ENCODE measurements at places on chromosomes 4 and X. TPM values are rescaled to one million over a fixed set of nuclear protein-coding genes. Genes with fewer than 3 reads are reported as not detected.

F11 gene
- total RNA-seq, result not detected

TMEM150C gene
- total RNA-seq, result 0.10 TPM

CBR4 gene
- 19.2 TPM for total RNA-seq

TLR7 gene
- total RNA-seq, result not detected

ATP8A1 gene
- 0.19 TPM for total RNA-seq

CSAG3 gene
- not detected for total RNA-seq

PDK3 gene
- total RNA-seq, result 1.4 TPM

STOX2 gene
- total RNA-seq, result 1.1 TPM

GUCY1B1 gene
- not detected for total RNA-seq

ESX1 gene
- total RNA-seq, result not detected

DCAF8L2 gene
- total RNA-seq, result not detected

POU4F2 gene
- not detected for total RNA-seq

CAPN6 gene
- total RNA-seq, result 0.37 TPM

DUX4 gene
- not detected for total RNA-seq

AKAP4 gene
- not detected for total RNA-seq

GAGE1 gene
- total RNA-seq, result not detected

MAGEC3 gene
- not detected for total RNA-seq

GPRASP2 gene
- total RNA-seq, result 4.0 TPM

SSX3 gene
- total RNA-seq, result not detected

UTP3 gene
- 47.5 TPM for total RNA-seq

COL25A1 gene
- not detected for total RNA-seq

EGF gene
- total RNA-seq, result not detected

CXCL9 gene
- total RNA-seq, result not detected

FRAS1 gene
- 2.1 TPM for total RNA-seq
